ENCODE measurements at places on chromosomes 4 and X.

DNA sequence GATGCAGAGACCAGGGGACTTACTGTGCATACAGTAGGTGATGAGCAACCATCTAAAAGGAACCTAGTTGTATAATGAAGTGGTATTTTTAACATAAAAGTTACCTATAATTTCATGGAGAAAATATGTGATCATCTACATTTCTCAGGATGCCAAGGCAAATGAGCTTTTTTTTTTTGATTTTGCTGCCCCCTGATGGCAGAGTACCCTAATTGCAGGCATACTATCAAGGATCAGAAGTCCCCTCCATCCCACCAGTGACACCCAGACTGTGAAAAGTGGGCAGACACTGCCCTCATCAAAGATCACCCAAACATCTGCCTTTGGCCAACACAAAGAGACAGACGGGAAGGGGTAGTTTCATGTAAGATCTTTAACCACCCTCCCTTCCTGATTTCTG, 9.6 kb upstream of the ABLIM2 start:
- no peak for DNase-seq

- no peak for DNase-seq
These were observed 54.0 kb upstream of the TMLHE start for GRCh38 chrX:155666741-155667140.

GRCh38 chr4:107896646-107897045, 34.7 kb upstream of the CYP2U1 start:
- no peak for DNase-seq

DNA sequence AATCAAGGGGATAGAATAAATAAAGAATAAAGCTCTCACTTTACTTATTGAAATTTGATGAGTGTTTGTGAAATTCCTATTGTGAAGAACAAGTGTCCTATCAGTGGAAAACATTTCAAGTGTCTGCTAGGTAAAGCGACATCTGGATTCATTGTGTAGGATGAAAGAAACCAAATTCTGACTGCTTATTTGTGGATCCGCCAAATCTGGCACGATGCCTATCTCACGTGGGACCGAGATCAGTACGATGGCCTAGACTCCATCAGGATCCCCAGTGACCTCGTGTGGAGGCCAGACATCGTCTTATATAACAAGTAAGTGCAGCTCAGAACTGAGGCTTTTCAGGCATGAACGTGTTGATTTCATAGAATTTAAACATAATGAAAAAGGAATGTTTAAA, 1.9 kb downstream of the CHRNA9 start:
- DNase-seq = no peak

- peak; percentile 20 for DNase-seq
These were observed 836 bp downstream of the PRRG1 start for GRCh38 chrX:37350034-37350365.

DNA sequence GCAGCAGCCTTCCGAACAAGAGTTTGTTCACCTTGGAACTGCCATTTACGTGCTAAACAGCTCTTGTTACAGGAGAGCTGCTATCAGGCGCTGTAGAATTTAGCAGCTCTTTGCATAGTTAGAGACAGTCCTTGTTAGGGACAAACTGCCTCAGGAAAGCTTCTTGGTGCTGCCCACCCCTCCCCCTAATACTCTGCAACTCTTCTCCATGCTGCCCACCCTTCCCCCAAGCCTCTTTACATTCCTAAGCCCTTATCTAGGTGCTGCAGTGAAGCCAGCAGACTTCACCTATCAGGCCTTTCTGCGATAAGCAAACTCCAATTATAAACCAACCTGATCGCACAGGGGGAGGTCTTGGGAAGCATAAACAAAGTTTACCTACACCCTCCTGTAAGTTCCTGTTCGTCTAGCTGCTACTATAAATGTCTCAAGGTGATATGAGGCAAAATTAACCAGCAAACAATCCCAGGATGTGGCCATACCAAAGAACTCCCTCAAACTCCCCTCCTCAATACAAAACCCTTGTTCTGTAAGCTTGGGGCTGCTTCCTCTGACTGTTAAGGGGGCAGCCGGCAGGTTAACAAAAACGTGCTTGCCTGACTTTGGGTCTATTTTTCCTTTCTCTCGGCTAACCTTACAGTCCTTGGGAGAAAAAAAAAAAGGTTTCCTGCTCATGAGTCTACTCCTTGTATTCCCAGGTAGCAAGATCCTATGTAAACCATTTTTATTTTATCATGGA, 74.0 kb upstream of the GC start:
- DNase-seq = no peak

GRCh38 chr4:158346576-158346975, 136.3 kb downstream of the TMEM144 start:
- no peak for DNase-seq

DNA sequence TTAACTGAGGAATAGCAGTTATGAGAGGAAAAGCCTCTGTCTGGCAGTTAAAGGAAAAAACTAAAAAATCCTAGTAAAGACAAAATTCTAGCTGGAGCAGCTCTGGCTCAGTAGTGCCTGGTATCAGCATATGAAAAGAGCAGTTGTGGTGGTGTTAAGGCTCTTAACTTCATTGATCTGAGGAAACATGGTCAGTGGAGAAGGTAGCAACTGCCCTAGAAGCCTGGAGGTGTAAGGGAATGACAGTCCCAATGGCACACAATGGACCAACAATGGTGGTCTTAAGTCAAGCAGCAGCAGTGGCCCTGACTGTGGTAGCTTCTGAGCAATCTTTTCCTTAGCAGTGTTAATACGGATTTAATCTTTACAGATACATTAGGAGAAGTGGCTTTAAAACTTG, 189.6 kb upstream of the POF1B start:
- no peak for DNase-seq

DNA sequence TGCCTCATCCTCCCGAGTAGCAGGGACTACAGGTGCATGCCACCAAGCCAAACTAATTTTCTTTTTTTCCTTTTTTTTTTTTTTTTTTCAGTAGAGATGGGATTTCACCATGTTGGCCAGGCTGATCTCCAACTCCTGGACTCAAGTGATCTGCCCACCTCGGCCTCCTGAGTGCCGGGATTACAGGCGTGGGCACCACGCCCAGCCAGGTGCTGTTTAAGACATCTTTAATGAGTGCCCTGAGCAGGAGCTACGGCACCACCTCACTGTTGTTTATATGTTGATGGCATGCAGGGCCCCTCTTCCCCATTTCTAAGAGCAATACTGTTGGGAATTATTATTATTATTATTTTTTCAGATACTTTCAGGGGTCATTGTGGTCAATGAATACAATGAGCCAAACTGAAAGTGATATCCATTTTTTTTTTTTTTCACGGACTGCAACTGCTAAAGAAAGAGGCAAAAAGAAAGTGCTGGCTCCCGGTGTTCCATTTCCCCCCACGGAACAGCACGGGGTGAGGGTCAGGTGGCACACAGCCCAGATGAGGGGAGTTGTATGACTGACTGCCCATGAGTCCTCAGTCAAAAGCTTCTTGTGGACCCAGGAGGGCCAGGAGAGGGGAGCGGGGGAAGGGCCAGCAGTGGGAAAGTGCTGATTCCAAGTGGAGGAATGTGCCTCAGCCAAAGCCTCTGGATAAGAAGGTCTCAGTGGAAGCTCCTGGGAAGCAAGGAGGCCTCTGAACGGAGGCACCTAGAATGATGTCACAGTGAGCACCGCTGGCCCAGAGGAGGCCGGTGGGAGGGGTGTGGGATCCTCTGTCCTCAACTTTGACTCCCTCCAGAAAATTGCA, 101.8 kb upstream of the HPF1 start:
- DNase-seq = no peak

GRCh38 chr4:5469861-5470260, 238.5 kb downstream of the EVC2 start:
- DNase-seq = no peak

DNA sequence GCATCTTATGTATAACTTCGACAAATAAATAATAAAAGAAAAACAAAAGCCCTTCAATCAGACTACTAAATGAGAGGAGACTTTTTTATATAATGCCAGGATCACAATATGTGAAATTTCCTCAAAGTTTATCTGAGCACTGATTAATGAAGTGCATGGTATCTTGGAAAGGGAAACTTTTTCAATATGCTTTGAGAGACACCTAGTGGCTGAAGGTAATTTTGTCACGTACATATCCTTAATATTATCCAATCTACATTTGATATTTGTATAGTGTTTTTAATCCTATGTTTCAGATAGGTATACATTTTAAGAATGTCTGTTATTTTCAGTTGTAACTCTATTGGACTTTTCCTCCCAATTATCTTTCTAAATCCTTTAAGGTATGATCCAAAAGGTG, 146.8 kb downstream of the KLHL4 start:
- DNase-seq = peak; percentile 31

DNA sequence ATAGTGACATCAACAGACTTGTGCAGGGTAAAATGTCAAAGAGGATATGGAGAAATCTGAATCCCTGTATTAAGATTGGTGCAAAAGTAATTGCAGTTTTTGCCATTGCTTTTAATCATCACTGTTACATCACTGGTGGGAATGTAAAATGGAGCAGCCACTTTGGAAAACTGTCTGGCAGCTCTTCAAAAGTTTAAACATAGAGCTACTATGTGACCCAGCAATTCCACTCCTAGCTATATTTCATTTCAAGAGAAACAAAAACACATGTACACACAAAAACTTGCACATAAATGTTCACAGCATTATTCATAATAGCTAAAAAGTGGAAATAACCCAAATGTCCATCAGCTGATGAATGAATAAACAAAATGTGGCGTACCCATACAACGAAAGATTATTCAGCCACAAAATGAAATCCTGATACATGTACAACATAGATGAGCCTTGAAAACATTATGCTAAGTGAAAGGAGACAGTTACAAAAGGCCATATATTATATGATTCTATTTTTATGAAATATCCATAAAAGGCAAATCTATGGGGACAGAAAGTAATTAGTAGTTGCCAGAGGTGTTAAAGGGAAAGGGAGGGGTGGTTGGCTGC, 106.4 kb downstream of the AMELX start:
- no peak for DNase-seq

- no peak for DNase-seq
These were observed 71.0 kb downstream of the USP46 start for GRCh38 chr4:52588097-52588496.

GRCh38 chr4:168622600-168622999, 125.7 kb downstream of the PALLD start:
- DNase-seq = no peak

DNA sequence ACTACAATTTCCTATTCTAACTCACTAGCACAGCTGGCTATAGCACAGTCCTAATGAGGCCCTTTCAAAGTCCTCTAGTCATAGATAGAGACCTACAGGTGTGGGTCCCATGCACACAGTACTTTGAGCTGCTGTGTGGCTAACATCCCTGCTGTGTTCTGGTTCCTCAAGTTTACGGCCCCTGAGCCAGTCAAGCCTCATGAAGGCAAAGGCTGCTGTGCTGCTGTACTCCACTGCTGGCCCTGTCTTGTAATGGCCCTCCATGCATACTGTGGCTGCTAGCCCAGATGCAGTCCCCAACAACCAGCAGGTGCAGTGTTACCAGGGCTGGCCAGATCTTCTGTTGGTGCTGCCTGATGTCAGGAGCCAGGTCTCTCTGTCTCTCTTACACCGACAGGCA, 23.4 kb upstream of the ENPEP start:
- no peak for DNase-seq

GRCh38 chr4:8770518-8771257, 101.0 kb downstream of the HMX1 start:
- DNase-seq = no peak

- DNase-seq = no peak
These were observed 1310.8 kb upstream of the AGA start for GRCh38 chr4:178752954-178753525.

GRCh38 chr4:185357733-185358440, 37.8 kb downstream of the LRP2BP start:
- no peak for DNase-seq

- DNase-seq = no peak
These were observed 6.0 kb upstream of the MAEA start for GRCh38 chr4:1283711-1284110.

Measured in iris pigment epithelial cell (primary cell).